Endodermal cell (in vitro differentiated cells): ENCODE measurements at places on chromosomes 2 and 18. TPM values are rescaled to one million over a fixed set of nuclear protein-coding genes. Genes with fewer than 3 reads are reported as not detected.

- H3K27me3 ChIP-seq, result no peaks in the 10 kb centered on the region
- H3K36me3 ChIP-seq, result no peaks in the 10 kb centered on the region
- H3K27ac ChIP-seq, result no peak overlapping the region
- peaks cover 2% of the 10 kb centered on the region for H3K4me1 ChIP-seq
- no peak for DNase-seq
These were observed 13.3 kb upstream of the LCLAT1 start for GRCh38 chr2:30433541-30434299.

GRCh38 chr2:200348897-200349563 is 42.5 kb downstream of the SPATS2L start:
- no peak overlapping the region for H3K4me3 ChIP-seq
- no peak overlapping the region for H3K27ac ChIP-seq
- no peaks in the 10 kb centered on the region for H3K36me3 ChIP-seq
- DNase-seq, result no peak
- peaks cover 6% of the 10 kb centered on the region for H3K4me1 ChIP-seq

DNA sequence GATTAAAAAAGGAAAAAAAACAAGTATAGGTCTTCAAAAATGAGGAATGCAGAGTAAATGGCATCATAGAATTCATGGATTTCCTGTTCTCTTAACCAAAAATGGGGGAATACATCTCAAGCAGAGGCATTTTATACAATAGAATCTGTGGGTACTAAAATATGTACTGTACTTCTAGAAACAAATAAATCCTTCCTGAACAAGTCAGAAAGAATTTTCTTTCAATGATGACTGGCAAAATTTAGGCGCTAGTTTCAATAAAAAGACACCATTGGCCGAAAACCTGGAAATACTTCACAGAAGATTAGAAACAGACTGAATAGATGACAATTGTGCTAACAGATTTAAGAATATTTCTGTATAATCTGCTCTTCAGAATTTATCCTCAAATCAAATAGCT is 15.1 kb downstream of the TRAK2 start:
- H3K27ac ChIP-seq, result no peak overlapping the region
- H3K4me1 ChIP-seq, result peaks cover 3% of the 10 kb centered on the region
- no peak for DNase-seq
- no peaks in the 10 kb centered on the region for H3K27me3 ChIP-seq
- H3K36me3 ChIP-seq, result peaks cover 3% of the 10 kb centered on the region

DNA sequence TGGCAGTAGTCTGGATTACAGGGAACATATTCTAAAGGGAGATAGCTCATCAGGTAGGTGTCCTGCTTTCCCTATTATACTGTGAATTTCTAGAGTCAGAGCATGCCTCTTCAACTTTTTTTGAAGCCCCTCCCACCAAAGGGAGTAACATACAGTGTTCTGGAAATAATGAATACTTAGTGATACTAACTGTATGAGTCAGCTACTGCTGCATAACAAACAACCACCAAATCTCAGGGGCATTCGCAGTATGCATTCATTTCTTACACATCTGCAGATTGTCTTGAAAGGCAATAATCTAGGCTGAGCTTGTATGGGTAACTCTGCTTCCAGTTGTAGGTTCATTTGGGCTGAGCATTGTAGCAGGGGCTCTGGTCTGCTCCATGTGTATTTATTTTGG is 409.7 kb upstream of the SPRED2 start:
- no peaks in the 10 kb centered on the region for H3K27me3 ChIP-seq
- no peaks in the 10 kb centered on the region for H3K36me3 ChIP-seq
- no peak for DNase-seq
- H3K4me1 ChIP-seq, result no peaks in the 10 kb centered on the region

DNA sequence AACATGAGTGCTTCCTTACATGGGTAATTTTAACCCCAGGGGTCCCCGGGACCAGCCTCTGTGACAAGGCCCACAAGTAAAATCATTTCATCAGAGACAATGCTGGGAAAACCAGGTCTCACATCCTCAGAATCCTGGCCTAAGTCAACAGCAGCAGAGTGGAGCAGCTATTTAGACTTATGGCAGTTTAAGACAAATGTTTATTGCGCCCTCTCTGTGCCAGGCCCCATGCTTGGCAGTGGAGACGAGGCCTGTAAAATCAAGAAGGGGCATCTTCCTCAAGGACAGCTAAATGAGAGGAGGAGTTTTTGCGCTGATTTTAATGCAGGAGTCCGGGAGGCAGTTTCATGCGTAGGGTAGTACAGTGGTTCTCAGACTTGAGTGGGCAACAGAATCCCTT is 56.0 kb upstream of the ACAA2 start:
- no peaks in the 10 kb centered on the region for H3K4me1 ChIP-seq
- H3K27ac ChIP-seq, result no peak overlapping the region
- peak; percentile 24 for DNase-seq

- no peak overlapping the region for H3K27ac ChIP-seq
- H3K36me3 ChIP-seq, result no peaks in the 10 kb centered on the region
- peaks cover 12% of the 10 kb centered on the region for H3K4me1 ChIP-seq
These were observed 32.8 kb upstream of the MYO3B start for GRCh38 chr2:170145191-170145590.

DNA sequence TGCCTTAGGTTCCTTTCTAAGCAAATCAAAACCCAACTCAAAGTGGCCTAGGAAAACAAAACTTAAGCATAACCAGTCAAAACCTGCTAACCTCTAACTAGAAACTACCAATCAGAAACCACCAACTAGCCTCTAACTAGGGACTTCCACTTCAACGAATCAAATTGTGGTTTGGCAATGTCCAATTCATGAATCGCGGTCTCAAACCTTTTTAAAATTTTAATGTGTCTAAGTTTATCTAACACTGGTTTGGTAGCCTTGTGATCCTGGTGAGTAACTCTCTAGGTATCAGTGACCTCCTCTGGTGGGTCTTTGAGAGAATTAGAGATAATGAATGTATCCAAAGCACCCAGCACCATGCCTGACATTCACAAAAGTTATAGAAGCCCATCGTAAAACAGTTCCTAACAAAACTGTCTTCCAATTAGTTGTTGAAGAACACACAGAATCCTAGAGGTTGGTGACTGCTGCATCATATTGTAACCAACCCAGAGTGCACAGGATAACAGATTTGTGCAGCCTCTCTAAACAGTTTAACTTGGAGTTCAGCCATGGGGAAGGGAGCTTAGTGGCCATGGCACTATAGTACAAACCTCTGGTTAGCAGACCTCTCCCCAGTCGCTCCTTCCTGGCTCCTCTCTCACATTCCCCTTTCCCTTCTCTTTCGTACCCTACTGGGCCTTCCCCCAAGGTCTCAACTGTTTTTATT is 45.2 kb upstream of the B3GNT2 start:
- DNase-seq, result no peak
- H3K36me3 ChIP-seq, result no peaks in the 10 kb centered on the region
- no peak overlapping the region for H3K27ac ChIP-seq
- no peaks in the 10 kb centered on the region for H3K27me3 ChIP-seq

GRCh38 chr2:175941699-175942098 is 60.4 kb downstream of the LNPK start:
- no peak for DNase-seq
- H3K4me1 ChIP-seq, result no peaks in the 10 kb centered on the region
- H3K36me3 ChIP-seq, result peaks cover 13% of the 10 kb centered on the region

GRCh38 chr2:66423391-66424124 is 11.4 kb upstream of the MEIS1 start:
- no peaks in the 10 kb centered on the region for H3K36me3 ChIP-seq
- peaks cover 72% of the 10 kb centered on the region for H3K27me3 ChIP-seq
- H3K27ac ChIP-seq, result no peak overlapping the region
- no peak for DNase-seq

DNA sequence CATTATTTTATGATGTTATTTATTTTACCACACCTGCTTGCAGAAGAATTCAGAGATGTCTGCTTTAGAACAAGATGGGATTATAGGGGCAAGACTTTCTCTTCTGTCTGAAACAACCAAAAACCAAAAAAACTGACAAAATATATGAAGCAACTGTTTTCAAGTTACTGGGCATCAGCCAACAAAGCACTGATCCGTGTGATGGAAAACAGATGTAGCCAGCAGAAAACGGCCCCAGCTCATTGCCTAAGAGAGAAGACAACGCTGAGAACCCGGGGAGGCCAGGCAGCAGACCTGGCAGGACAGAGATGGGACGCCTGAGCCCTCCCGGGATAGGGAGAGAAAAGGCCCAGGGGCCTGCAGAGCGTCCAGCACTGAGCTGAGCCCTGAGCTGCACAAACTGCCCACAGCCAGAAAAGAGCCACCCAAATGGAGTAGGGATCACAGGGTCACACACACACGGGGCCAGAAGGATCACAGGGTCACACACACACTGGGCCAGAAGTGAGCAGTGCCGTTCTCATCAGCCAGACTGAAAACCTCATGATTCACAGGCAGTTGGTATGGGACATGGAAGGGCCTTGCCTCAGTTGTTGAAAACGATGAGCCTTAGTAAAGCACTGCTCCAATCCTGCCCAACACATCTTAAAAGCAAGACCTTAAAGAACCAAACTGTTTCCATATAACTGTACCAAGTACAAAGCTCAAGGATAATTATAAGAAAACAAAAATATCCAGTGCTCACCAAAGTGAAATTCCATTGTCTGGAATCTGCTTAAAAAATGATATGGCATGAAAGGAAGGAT is 12.1 kb downstream of the PXDN start:
- no peak overlapping the region for H3K27ac ChIP-seq
- peaks cover 17% of the 10 kb centered on the region for H3K4me1 ChIP-seq
- peaks cover 24% of the 10 kb centered on the region for H3K36me3 ChIP-seq
- no peaks in the 10 kb centered on the region for H3K27me3 ChIP-seq

- no peaks in the 10 kb centered on the region for H3K27me3 ChIP-seq
- no peak overlapping the region for H3K4me3 ChIP-seq
- H3K4me1 ChIP-seq, result no peaks in the 10 kb centered on the region
- H3K27ac ChIP-seq, result no peak overlapping the region
These were observed 78.4 kb downstream of the PXDN start for GRCh38 chr2:1665761-1666505.

DNA sequence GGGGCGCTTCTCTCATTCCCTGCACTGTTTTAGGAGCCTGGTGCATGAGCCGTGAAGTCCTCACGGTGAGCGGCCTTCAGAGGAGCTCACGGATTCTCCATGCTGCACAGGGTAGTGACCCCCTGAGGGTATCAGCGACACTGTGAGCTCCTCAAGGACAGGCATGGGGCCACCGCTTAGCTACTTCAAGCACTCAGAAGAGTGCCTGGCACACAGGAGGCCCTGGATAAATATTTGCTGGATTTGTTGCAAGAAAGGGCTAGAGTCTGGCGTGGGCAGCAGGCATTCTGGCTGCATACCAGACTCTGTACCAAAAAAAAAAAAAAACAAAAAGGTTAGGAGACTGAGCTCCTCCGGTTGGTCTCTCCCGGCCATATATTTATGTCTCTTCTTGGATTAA is 5.7 kb upstream of the MBP start:
- no peaks in the 10 kb centered on the region for H3K4me1 ChIP-seq
- H3K27ac ChIP-seq, result no peak overlapping the region
- no peak for DNase-seq
- H3K4me3 ChIP-seq, result no peak overlapping the region
- peaks cover 23% of the 10 kb centered on the region for H3K27me3 ChIP-seq

DNA sequence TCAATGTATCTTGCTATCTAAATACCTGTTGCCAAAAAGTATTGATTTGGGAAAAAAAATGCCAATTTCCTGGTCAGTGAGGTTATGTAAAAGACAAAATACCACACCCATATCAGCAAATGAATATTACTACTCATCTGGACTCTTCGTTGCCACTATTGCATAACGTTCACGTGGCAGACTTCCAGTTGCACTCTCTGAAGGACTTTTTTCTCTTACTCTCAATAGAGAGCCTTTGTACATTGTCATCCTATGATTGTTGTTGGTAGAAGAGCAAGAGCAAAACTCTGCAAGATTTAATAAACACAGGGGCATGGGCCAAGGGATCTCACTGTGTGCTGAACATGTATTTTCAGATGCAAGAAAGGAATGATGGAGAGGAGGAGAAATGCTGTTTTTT is 689.8 kb downstream of the MBD2 start:
- H3K4me1 ChIP-seq, result peaks cover 2% of the 10 kb centered on the region
- H3K36me3 ChIP-seq, result no peaks in the 10 kb centered on the region
- no peak overlapping the region for H3K4me3 ChIP-seq
- H3K27ac ChIP-seq, result no peak overlapping the region
- no peak for DNase-seq
- H3K27me3 ChIP-seq, result no peaks in the 10 kb centered on the region

GRCh38 chr2:8142461-8142860 is 539.4 kb upstream of the ID2 start:
- no peak for DNase-seq
- no peaks in the 10 kb centered on the region for H3K4me1 ChIP-seq
- H3K27ac ChIP-seq, result no peak overlapping the region
- no peaks in the 10 kb centered on the region for H3K36me3 ChIP-seq
- no peak overlapping the region for H3K4me3 ChIP-seq

DNA sequence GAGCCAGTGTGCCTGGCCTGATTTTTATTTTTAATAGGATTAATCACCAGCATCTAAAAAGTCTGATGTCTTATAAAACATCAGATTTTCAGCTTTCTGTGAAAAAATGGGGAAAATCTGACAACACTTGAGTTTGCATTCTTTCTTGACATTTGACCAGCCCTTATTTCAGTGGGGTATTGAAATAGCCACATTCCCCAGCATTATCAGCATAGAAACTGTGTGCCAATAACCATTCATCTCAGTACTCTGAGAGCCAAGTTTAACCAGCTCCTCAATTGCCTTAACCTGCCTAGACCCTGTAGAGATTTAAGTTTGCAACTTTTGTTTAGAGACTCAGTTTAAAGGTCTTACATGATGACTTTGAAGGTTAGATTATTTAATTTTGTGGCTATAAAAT is 155.0 kb downstream of the CERS6 start:
- no peaks in the 10 kb centered on the region for H3K27me3 ChIP-seq
- H3K36me3 ChIP-seq, result no peaks in the 10 kb centered on the region
- no peaks in the 10 kb centered on the region for H3K4me1 ChIP-seq

DNA sequence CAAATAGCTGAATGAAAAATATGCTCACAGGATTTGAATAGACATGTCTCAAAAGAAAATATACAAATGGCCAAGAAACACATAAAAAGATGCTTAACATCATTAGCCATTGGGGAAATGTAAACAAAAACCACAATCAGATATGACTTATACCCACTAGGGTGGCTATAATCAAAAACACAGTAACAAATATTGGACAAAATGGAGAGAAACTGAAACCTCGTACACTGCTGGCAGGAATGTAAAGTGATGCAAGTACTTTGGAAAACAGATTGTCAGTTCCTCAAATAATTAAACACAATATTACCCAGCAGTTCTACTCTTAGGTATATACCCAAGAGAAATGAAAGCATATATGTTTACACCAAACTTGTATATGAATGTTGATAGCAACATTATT is 213.0 kb downstream of the PHLPP1 start:
- H3K4me3 ChIP-seq, result no peak overlapping the region
- no peak overlapping the region for H3K27ac ChIP-seq
- H3K27me3 ChIP-seq, result no peaks in the 10 kb centered on the region
- H3K4me1 ChIP-seq, result no peaks in the 10 kb centered on the region

Gene MREG
- 7.8 to 17.2 TPM (median 13.0 TPM) in 3 replicates for total RNA-seq

Gene VAMP8
- 80.4 to 92.5 TPM (median 84.2 TPM) in 3 replicates for total RNA-seq

Gene DNER
- 0.16 and 0.18 TPM in 2 replicates for total RNA-seq

Gene PRKD3
- total RNA-seq, result 91.1 and 94.4 TPM in 2 replicates

Gene C2orf74
- 10.2 and 11.6 TPM in 2 replicates for total RNA-seq

Gene ADGRF3
- total RNA-seq, result 0.27 and 0.35 TPM in 2 replicates

Gene NFE2L2
- total RNA-seq, result 48.0 and 59.1 TPM in 2 replicates

Gene EVA1A
- 1.2 and 1.5 TPM in 2 replicates for total RNA-seq

Gene IHH
- 1.1 to 2.3 TPM (median 2.1 TPM) in 3 replicates for total RNA-seq

Gene PIEZO2
- total RNA-seq, result 7.3 and 8.8 TPM in 2 replicates
